Caco-2 (cell line): ENCODE measurements at places on chromosomes 11 and 22.

- DNase-seq = no peak
Observed at GRCh38 chr11:24683583-24683982, 186.7 kb downstream of the LUZP2 start.

GRCh38 chr11:133227632-133228111, 304.6 kb downstream of the OPCML start:
- DNase-seq = no peak

DNA sequence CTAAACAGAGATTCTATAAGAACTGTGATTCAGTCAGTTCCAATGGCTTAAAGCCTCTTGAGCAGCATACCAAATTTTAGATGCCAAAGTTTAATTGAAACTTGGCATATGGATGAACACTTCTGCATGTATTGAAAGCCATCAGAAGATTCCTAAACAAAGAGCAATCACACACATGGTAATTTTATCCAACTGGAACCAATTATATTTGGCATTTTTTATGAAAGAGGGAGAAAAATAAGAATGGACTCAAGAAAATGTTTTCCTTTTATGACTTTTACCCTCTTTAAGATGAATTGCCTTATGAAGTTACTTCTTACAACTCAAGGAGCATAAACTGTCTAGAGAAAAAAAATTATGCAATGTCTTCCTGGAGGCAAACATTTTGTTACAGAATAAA, 7.4 kb downstream of the TRPC6 start:
- no peak for DNase-seq

DNA sequence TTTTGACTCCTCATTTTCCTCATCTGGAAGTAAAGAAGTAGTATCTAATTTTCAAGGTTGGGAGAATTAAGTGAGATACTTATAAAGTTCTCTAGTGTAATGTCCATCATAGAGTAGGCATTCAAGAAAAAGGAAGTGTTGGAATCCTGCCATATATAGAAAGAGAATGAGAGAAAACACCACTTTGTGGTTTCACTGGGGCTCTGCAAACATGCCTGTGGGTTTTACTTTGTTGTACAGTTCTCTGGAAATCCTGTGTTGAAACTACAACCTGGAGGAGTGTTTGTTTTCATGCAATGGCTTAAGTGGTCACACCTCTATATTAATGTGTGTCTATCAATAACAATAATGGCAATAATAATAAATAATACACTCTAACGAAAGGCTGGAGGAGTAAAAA, 741.7 kb downstream of the NELL1 start:
- no peak for DNase-seq

DNA sequence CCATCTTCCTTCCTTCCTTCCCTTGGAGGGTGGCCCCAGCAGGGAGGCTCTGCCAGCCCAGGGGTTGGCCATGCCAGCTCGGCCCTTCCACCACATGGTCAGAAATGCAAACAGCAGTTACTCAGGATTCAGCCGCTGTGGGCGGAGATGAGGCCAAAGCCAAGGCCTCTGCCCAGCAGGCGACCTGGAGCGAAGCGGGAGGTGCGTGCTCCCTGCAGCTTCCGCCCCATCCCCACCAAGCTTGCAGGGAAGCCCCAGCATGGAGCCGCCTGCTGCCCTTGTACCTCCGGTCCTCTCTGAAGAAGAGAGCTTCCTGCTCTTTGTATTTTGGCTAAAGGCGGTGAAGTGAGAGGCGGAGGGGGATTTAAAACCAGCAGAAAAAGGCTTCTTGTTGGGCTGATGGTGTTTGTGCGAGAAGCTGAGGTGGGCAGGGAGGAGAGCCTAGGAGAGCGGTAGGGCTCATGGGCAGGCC, 50.4 kb downstream of the ANO1 start:
- DNase-seq = no peak
